ENCODE measurements at places on chromosomes 2 and 18. TPM values are rescaled to one million over a fixed set of nuclear protein-coding genes. Genes with fewer than 3 reads are reported as not detected.

- H3K36me3 ChIP-seq, result peaks cover 3% of the 10 kb centered on the region
- DNase-seq, result no peak
- H3K27ac ChIP-seq, result no peak overlapping the region
- H3K27me3 ChIP-seq, result no peaks in the 10 kb centered on the region
- peak overlapping the region; percentile 93 for H3K4me3 ChIP-seq
Measured at GRCh38 chr18:80034852-80035406, 695 bp downstream of the RBFA start.

HOXD13 gene
- polyA plus RNA-seq, result not detected

DNA sequence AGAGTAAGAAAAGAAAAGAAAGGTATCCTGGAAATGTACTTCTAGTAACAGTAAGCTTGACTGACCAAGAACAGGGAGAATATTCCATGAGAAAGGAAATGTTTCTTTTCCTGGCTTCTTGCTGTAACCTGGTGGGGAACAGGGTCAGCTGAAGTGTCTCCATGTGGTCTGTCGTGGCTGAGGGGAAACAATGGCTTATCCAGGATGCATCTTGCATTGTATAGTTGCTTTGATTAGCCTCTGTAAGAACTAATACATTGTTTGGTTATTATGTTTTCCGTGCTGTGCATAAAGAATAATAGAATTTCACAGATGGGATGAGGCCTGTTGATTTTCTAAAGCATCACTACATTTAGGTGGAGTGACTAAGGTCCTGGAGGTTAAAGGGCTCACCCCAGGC is 4.9 kb downstream of the CREG2 start:
- H3K4me3 ChIP-seq, result no peak overlapping the region
- no peak overlapping the region for H3K27ac ChIP-seq

EML4 gene
- polyA plus RNA-seq, result 26.1 TPM

DNA sequence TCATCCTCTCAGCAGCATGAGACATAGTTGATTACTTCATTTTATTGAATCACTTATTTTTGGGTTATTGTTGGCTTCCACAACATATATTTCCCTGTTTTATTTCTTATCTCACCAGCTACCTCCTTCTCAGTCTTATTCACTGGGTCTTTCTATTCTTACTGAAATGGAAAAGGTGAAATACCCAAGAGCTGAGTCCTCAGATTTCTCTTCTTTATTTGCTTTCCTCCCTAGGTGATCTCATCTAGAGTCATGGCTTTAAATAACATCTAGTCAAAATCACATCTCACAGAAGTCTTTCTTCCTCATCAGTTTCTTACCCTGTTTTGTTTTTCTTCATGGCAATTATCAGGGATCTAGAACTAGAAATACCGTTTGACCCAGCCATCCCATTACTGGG is 105.0 kb upstream of the RBBP8 start:
- H3K27me3 ChIP-seq, result no peaks in the 10 kb centered on the region
- H3K4me3 ChIP-seq, result no peak overlapping the region
- H3K36me3 ChIP-seq, result no peaks in the 10 kb centered on the region
- no peaks in the 10 kb centered on the region for H3K4me1 ChIP-seq
- H3K27ac ChIP-seq, result no peak overlapping the region
- DNase-seq, result no peak

SERPINB8 gene
- polyA plus RNA-seq, result 29.6 TPM

All from lung (tissue), 17 donors.